Activated CD8-positive, alpha-beta memory T cell treated with anti-CD3 and anti-CD28 coated beads for 1 hour (primary cell): ENCODE measurements at places on chromosomes 12 and 14.

GRCh38 chr14:88154926-88155325, 150.0 kb downstream of the GPR65 start:
- no peak for DNase-seq

- no peak for DNase-seq
Measured at GRCh38 chr14:51727526-51727925, 75.8 kb downstream of the FRMD6 start.

DNA sequence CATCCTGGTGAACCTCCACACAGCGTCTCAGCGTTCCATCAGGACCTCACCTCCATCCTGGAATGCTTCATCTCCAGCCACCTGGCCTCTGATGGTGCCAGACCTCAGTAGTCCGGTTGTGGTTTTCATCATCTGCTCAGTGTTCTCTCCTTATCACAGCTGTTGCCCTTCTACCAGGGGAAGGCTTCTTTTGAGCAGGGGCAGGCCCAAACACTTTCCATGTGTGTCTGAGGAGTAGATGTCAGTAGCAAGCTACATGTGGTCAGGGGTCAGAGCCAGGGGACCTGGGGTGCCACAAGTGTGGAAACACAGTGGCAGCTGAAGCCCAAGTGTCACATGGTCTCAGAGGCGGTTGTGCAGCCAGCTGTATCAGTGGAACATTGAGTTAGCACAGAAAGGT, 30.2 kb upstream of the FGD4 start:
- DNase-seq: no peak

- no peak for DNase-seq
Measured at GRCh38 chr12:73053893-73054292, 781.7 kb downstream of the TRHDE start.

DNA sequence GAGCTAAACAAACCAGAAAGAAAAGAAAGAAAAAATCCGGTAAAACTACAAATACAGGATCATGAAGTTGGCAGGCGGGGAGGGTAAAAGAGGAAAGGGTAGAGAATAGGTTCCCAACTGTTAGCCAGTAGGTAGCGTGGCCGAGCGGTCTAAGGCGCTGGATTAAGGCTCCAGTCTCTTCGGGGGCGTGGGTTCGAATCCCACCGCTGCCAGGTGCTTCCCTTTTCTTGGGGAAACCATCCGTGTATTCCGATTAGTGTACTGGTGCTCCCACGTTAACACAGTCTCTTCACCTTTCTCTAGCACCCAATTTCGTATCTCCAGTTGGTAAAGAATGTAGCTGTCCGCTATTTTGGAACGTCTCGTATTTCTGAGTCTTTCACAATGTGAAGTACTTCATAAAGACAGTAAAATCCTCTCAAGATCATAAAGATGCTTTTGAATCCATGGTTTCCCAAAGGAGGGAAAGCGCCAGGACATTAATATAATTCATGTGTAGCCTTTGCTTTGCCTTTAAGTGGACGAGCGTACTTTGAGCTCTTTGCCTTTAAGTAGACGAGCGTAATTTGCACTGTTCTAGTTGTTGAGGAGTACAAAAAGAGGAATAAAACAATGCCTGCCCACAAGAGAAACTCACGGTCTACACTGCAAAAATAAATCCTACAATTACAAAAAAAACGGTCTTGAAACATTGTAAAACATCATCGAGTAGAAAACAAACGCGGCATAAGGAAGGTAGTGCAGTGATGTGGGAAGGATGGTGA, 19.0 kb upstream of the RNASE12 start:
- no peak for DNase-seq

DNA sequence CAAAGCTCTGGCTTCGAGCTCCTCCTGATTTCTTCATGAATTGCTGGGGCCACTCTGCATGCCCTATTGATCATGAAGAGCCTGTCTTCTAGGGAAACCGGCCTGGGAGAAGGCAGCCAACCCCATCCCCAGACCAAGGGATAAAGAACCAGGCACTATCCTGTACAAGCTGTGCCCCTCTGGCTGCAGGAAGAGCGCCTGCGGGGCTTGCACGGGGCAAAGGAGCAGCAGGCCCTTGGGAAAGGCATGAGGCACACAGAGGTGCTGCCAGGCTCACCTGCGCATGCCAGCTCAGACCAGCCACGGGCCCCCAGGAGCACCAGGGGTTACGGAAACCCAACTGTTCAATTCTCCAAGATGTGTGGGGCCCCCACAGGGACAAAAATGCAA, 2.1 kb downstream of the ITPK1 start:
- DNase-seq: no peak

- DNase-seq: no peak
Measured at GRCh38 chr12:57218030-57218853, 1.6 kb downstream of the NXPH4 start.

DNA sequence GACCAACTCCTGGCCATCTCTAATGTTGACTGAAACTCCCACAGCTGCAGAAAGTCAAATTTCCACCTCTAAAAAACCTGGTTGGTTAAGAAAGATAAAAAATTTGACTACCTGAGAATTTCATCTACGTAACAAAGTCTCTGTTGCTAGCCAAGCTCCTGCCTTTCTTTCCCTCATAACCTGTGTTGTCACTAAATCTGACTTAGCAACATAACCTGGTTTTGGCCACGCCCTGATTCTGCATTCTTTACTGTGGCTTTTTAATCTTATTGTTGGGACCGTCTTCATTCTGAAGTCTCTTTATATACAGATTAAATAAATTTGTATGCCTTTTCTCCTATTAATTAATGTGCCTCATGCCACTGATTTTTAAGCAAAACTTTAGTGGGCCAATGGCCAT, 16.1 kb upstream of the CD69 start:
- DNase-seq: no peak

GRCh38 chr14:105760691-105761344, 234.4 kb downstream of the TMEM121 start:
- no peak for DNase-seq

DNA sequence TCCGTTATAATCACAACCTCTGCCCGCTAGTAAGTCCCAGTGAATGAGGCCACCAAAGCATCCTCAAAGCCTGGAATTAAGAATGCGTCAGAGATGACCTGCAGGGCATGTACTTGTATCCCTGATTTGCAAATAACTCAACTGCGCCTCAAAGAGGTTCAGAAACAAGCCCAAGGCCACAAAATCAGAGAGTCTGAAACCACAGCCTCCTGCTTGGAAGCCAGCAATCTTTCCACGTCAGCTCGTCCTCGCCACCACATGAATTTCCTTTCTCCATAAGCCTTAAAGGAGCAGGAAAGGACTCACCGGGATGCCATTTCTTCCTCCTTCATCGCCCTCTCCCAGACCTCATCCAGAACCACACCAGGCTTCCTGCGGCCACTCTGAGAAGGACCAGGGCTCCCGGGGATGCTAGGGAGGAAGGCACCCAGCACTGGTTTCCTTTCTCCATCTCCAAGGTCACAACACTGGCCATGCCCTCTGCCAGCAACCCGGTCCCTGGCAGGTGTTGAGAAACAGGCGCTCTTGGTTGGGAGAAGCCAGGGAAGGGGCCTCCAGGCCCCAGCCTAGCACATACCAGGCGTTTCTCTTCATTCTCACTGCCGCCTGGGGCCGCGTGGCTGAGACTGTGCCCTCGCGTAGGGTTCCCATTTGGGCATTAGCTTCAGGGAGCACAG, 191.2 kb upstream of the DIO3 start:
- DNase-seq: no peak

GRCh38 chr12:124819525-124819924, 44.1 kb downstream of the SCARB1 start:
- no peak for DNase-seq

DNA sequence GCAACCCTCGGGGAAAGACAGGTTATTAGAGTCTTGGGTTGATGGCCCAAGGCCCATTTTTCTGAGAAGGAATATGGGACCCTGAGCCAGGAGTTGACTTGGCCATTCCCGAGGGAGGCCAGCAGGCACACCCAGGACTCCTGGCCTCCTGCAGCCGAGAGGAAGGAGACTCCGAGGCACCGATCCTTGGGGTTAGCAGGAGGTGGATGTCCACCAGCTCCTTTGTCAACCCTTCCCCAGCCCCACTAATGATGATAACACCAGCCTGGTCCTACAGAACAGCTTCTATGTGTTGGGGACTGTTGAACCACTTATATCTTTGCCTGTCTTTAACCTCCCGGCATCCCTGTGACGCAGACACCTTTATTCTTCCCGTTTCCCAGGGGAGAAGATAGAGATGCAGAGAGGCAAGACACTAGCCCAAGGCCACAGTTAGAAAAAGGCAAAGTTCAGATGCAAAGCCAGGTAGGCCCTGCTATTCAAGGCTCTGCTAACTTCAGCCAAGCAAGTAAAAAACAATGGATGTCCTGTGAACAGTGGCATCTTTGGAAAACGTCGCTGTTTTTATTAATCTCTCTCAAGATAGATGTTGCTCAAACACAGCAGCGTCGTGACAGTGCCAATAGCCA, 767.3 kb upstream of the TBX3 start:
- no peak for DNase-seq

GRCh38 chr12:92233346-92234015, 87.8 kb upstream of the BTG1 start:
- no peak for DNase-seq

DNA sequence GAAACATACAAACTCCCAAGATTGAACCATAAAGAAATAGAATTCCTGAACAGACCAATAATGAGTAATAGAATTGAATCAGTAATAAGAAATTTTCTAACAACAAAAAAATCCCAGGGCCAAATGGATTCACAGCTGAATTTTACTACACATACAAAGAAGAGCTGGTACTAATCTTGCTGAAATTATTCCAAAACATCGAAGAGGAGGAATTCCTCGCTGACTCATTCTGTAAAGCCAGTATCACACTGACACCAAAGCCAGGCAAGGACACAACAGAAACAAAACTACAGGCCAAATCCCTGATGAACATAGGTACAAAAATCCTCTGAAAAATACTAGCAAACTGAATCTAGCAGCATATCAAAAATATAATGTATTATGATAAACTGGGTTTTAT, 367.8 kb upstream of the CLEC14A start:
- DNase-seq: no peak

DNA sequence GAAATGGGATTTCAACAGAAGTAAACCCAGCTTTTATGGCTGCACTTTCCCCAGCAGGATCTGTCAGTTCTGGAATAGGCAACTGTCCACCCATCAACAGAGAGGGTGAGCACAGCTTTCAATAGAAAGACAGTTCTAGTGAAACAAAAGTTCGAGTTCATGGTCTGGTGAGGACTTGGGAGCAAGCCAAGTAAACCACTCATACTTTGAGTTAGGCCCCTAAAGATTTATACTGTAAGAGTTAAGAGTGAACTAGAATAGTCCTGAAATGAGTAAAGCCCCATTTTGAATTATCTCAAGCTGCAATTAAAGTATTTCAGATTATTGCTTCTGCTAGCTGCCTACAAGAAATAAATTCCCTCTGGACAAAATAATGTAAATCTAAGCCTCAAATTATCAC, 82.6 kb downstream of the METTL25 start:
- no peak for DNase-seq

- DNase-seq: no peak
Measured at GRCh38 chr14:91271639-91272038, 27.1 kb upstream of the GPR68 start.

DNA sequence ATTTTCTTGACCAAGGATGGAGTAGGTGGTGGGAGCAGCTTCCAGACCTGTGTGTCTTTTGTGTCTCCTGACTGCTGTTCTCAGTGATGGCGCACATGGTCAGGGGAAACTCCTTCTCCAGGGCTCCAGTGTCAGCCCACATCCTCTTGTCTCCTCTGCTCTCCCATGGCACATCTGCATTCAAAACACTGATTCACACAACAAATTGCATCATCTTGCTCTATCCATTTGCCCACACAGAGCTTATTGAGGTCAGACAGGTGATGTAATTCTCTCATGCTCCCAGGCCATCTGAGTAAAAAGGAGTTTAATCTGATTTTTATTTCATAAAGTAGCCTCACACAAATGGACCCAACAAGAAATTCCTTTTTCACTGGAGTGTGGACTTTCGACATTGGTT, 21.8 kb upstream of the TMEM132C start:
- DNase-seq: no peak

DNA sequence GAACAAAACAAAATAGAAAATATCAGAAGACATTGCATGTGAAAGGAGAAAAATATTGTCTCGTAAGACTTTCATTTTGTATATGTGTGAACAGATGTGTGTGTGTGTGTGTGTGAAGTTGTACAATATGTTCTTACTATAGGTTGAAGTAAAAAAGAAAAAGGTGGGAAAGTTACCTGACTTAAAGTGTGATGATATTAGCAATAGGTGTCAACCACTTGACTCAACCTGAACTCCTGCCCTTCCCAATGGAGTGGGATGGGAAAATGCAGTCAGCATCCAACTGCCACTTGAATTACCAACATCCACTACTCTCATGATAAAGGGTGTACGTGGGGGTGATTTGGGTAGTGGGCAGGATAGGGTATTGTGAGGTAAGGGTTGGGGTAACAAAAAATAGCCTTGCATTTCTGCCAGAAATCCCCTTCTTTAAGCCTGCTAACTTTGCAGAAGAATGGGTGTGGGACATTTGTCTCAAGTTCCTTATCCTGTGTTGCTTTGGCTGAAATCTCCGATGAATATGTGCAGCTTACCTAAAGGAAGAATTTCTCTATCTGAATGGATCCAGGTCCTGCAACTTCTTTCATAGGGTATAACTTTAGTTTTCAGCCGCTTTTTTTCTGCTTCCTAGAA, 181.6 kb downstream of the CHST11 start:
- DNase-seq: no peak

DNA sequence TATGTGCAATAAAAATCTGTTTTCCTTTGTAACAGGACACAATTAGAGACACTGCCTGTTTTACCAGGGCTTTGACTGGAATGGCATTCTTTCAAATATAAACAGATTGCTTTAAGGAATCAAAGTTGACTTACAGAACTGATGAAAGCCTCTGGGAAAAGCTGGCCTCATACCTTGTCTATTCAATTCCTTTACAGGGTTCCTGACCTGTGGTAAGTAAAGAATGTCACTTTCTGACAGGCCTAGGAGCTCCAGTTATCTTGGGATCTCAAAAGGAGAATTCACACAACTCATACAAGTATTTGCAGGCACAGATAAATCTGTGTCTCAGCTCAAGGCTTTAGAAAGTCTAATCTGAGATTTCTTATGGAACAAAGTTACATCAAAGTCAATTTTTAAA, 88.4 kb downstream of the BCAT1 start:
- no peak for DNase-seq

DNA sequence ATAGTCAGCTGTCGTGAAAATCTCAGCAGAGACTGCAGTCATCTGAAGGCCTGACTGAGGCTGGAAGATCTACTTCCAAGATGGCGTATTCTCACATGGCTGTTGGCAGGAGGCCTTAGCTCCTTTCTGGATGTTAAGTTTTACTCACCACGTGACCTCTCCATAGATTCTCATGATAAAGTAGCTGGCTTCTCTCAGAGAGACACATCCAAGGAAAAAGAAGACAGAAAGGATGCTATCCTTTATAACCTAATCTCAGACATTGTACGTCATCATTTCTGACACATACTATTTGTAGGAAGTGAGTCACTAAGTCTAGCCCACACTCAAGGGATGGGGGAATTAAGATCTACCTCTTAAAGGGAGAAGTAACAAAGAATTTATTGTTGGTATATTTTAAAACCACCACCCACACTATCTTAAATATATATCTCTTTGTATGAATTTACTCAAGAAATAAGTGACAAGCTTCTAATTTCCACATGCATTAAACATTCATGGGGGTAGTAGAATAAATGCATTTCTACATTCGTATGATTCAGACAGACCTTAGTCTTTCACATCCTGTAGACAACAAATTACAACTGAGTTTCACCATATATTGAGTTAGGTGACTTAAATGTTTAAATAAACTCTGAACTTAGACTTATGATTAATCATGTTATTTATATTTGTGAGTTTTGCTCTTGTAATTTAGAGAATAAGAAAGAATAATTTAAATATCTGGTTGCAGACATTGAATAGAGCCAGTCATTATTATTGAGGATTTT, 411.0 kb downstream of the LRIG3 start:
- no peak for DNase-seq
